ENCODE measurements at places on chromosomes 1 and 21.
A peak's percentile ranks its signal among the peaks of the same experiment; 100 is the strongest.

- DNase-seq, result no peak
Observed at GRCh38 chr1:8818325-8818775, 910 bp upstream of the RERE start.

GRCh38 chr1:102595106-102595505, 513.2 kb downstream of the COL11A1 start:
- no peak for DNase-seq

DNA sequence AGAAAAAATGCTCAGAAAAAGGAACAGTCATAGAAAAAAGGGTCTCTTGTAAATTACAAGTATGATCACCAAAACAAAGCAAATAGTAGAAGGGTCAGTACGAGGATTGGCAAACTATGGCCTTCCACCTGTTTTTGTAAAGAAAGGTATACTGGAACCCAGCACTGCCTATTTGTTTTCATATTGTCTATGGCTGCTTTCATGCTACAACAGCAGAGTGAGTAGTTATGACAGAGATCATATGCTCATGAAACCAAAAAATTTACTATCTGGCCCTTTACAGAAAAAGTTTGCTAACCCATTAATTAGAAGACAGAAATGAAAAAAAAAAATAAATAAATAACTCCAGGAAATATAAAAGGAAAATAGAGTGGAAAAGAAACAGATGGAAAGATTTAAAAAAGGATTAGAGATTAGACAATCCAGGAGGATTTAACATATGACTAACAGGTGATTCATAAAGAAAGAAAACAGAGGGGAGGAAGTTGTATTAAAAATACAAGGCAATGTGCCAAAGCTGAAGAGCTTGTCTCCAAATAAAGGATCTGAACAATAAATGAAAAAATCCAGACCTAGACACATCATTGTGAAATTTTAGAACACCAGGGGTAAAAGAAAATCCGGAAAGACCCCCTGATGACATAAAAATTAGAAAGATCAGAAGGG, 108.5 kb upstream of the SERTAD4 start:
- DNase-seq, result peak; percentile 4

DNA sequence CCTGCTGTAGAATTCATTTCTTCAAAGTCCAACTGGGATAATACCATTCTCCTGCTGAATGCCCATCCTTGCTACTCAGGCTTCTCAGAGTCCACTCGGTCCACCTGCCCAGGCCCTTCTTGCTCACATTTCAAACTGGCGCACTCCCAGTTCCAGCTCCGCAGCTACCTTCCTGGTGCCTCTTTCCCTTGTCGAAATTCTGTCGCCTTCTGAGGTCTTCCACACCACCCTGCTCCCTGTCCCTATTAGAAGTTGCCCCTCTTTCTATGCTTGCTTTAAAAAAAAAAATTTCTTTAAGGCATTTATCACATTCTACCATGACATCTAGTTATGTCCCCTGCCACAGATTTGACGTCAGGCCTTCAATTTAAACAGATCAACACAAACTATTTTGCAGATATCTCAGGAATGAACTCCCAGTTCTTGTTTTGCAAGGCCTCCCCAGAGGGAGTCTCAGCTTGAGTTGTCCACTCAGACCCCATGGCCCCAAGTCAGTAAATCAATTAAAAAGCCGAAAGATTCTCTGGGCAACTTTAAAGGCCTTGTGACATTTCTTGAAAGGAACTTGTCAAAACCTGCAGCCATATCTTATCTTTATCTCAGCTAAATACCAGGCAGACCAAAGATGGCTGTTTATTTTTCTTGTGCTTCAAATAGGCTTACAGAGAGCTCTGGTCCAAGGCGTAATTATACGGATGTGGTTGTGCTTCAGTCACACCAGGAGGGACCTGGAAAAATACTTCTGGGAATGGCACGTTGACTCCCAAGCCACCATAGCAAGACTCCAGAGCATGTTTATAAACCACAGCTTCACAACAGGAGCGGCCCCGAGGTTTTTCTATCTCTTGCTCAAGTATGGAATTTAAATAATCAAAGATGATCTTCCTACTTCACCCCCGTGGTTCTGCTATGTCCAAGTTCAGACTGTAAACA, 2.2 kb downstream of the FAM89A start:
- DNase-seq, result no peak

GRCh38 chr1:77407738-77408375, 126.0 kb downstream of the AK5 start:
- no peak for DNase-seq

- no peak for DNase-seq
Observed at GRCh38 chr1:48661726-48662463, 114.8 kb downstream of the BEND5 start.

GRCh38 chr1:214551436-214552173, at the start of gene PTPN14:
Gene PTPN14, minus strand, starts transcription at chr1:214551602. Its CDS starts 86,799 bp downstream, at chr1:214464803.
- peak; percentile 96 for DNase-seq

GRCh38 chr1:48726557-48727215, 50.0 kb downstream of the BEND5 start:
- DNase-seq, result no peak

DNA sequence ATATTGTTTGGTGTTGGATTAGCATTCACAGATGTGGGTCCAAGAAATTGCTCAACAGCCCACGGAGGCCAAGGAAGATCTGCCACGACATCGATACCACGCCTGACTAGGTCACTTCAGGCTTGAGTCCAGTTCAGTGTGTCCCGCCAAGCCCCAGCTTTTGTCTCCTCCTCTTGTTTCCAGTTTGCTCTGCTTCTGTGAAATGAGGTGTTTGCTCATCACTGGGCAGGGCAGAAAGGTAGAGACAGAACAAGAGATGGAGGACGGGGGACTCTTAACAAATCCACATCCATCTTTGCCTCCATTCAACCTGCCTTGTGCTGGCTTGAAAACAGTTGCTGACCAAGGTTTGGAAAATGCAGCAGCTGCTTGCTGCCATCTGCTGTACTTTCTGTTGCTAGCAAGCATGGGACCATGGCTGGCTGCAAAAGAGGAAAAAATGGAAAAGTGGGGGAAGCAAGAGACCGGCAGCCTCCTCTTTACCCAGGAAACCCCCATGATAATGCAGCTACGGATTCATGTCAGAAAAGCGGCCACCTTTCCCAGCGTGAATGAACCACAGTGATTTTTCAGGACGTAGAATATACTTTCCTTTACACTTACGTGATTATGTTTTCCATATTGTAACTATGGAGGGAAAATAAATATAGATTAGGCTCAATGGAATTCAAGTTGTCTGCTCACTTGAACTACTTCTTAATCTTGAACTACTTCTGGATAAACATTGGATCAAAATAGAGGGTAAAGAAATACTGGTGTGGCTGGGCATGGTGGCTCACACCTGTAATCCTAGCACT, 80.2 kb upstream of the GREM2 start:
- DNase-seq, result peak; percentile 63

DNA sequence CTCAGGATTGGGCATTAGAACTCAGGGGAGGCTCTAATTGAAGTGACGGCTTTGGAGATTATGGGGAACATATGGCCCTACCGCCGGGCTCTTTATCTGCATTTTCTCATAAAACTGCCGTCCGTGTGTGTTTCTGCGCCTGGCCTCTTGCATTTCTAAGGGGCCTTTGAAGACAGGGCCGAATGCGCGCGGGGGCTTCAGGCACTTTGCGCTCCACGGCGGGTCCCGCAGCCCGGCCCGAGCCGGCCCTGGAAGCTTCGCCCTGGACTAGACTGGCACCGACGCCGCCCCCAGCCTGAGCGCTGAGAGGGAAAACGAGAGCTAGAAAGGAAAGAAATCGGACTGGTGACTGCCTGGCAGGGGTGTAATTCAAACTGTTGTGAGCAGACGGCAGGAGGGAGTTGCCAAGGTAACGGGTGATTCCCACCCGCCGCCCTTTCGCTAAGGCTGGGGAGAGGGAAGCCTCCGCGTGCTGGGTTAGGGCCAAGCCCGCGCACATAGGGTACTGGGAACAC, 120.7 kb downstream of the LMX1A start:
- no peak for DNase-seq

DNA sequence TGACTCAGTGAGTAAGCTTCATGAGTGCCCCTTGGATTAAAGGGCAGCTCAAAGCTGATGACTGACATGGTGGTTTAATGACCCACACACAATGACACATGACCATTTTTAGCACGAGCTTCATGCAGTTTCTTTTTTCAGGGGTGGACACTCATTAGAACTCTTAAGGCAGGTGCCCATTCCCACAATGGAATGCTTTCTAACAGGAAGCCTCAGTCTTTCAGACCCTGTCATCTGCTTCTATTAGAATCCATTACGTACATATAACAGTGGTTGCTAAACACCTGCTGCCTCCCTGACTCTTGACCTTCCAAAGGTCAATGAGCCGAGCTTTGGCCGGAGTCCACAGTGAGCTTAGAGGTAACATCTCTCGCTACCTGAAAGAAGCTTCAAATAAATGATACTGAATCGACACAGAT, 27.4 kb downstream of the AKNAD1 start:
- no peak for DNase-seq

- DNase-seq, result peak; percentile 56
Observed at GRCh38 chr1:211135342-211135950, 1.5 kb upstream of the KCNH1 start.

DNA sequence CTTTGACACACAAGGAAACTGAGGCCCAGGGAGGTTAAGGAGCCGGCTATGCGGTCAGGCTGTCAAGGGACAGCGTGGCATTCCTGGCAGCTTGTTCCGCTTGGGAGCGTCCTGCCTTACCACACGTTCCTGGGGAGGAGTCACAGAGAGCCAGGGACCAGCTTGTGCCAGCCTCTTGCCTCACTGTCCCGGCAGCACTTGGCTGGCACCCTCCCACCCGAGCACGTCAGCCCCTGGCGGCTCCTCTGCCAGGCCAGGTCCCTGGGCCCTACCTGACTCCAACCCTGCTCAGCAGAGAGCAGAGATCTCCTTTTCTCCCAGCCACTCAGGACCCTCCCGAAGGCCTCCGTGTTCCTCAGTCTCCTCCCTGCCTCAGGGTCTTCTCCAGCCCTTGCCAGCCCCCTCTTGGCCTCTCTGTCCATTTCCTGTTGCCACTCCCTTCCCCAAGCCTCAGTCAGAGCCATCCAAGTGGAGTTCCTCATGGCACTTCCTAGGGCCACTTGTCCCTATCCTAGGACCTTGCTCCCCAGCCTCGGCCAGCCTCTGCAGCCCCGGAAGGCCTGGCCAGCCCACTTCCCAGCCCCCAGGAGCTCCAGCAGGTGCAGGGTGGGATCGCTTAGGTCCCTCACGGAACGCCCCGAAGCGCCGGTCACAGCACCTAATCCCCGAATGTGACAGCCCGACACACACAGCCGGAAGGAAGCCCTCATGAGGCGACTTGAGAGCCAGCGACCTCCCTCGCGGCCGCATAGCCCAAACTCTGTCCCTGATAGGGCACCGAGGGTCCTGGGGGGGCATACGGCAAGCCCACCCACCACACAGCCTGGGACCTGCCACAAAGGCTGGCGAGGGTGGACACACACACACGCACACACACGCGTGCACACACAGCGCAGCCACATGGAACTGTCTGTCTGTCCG, 130.3 kb downstream of the CASZ1 start:
- DNase-seq, result no peak

- DNase-seq, result no peak
Observed at GRCh38 chr1:231925864-231926263, 299.3 kb downstream of the DISC1 start.
